ENCODE measurements at places on chromosomes 7 and 10. TPM values are rescaled to one million over a fixed set of nuclear protein-coding genes. Genes with fewer than 3 reads are reported as not detected.

The TCTN3 gene
- 21.9 TPM for total RNA-seq

The TMEM270 gene
- not detected for total RNA-seq

The TET1 gene
- total RNA-seq = 21.0 TPM

The FAM25G gene
- total RNA-seq = not detected

The FEZF1 gene
- total RNA-seq = not detected

The GARIN1A gene
- 0.45 TPM for total RNA-seq

The MBL2 gene
- total RNA-seq = not detected

The PHYHIPL gene
- total RNA-seq = 0.21 TPM

The GPR146 gene
- 11.2 TPM for total RNA-seq

The C10orf67 gene
- 0.11 TPM for total RNA-seq

The GRM8 gene
- 0.18 TPM for total RNA-seq

The ITPRID1 gene
- total RNA-seq = not detected

The ZNF511 gene
- total RNA-seq = 53.7 TPM

The CHAT gene
- total RNA-seq = not detected

The PON1 gene
- not detected for total RNA-seq

The STX1A gene
- 20.6 TPM for total RNA-seq

The SLC39A12 gene
- total RNA-seq = 0.21 TPM

The PPP1R3A gene
- total RNA-seq = 24.2 TPM

The CH25H gene
- total RNA-seq = not detected

The PCLO gene
- total RNA-seq = 0.67 TPM

The PDE6C gene
- not detected for total RNA-seq

The TAS2R4 gene
- 2.5 TPM for total RNA-seq

The AGBL3 gene
- total RNA-seq = 1.7 TPM

The FOXI2 gene
- total RNA-seq = not detected

The SLC26A5 gene
- 0.15 TPM for total RNA-seq

The TRPV6 gene
- total RNA-seq = 1.9 TPM

The MMP21 gene
- not detected for total RNA-seq

The RBM20 gene
- total RNA-seq = 23.0 TPM

The AKR1C8 gene
- not detected for total RNA-seq

The C10orf53 gene
- 0.11 TPM for total RNA-seq

The NHLRC2 gene
- total RNA-seq = 99.6 TPM

Measured in cardiac muscle cell (in vitro differentiated cells and primary cell).